ENCODE measurements at places on chromosomes 7 and 10. TPM values are rescaled to one million over a fixed set of nuclear protein-coding genes. Genes with fewer than 3 reads are reported as not detected.

Gene CLCN1
- total RNA-seq = not detected

Gene CCDC7
- total RNA-seq = 19.7 TPM

Gene CHPF2
- total RNA-seq = 33.2 TPM

Gene HPSE2
- not detected for total RNA-seq

Gene MNX1
- total RNA-seq = 0.22 TPM

Gene MINDY4
- total RNA-seq = 1.5 TPM

DNA sequence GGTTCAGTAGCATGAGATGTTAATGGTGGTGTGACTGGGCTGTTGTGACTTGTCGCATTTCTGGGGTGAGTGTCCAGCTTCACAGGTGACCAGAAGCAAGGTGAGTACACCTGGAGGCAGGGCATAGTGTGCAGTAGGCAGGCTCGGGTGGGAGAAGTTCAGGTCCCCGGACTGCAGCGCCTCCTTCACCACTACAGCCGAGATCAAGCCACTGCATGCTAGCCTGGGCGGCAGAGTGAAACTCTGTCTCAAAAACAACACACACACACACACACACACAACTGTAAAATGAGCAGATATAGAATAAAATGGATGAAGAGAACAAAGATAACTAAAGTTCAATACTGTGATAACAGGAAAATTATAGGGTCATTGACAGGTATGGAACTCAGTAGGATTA is 11.1 kb upstream of the PARD3 start:
- H3K4me3 ChIP-seq = no peak overlapping the region
- no peak overlapping the region for H3K27ac ChIP-seq
- no peaks in the 10 kb centered on the region for H3K4me1 ChIP-seq
- no peaks in the 10 kb centered on the region for H3K36me3 ChIP-seq
- no peak for DNase-seq

- no peaks in the 10 kb centered on the region for H3K4me1 ChIP-seq
- H3K27me3 ChIP-seq = no peaks in the 10 kb centered on the region
- no peak for DNase-seq
Measured at GRCh38 chr10:100683004-100683403, 62.4 kb upstream of the PAX2 start.

GRCh38 chr7:113519472-113519871 is 399.3 kb downstream of the PPP1R3A start:
- H3K27ac ChIP-seq = no peak overlapping the region
- no peaks in the 10 kb centered on the region for H3K27me3 ChIP-seq
- no peaks in the 10 kb centered on the region for H3K36me3 ChIP-seq

DNA sequence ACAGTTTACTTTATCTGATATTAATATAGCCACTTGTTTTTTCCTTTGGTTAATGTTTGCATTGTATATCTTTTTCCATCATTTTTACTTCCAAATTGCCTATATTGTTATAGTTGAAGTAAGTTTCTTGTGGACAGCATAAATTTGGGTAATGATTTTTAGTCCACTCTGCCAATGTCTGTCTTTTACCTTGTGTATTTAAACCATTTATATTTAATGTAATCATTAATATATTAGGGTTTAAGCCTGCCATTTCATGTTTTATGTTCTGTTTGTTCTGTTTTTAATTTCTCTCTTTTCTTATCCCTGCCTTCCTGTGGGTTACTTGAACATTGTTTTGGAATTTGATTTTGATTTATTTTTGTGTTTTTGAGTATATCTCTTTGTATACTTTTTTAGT is 12.8 kb upstream of the NOD1 start:
- H3K36me3 ChIP-seq = peaks cover 6% of the 10 kb centered on the region
- no peaks in the 10 kb centered on the region for H3K27me3 ChIP-seq
- H3K27ac ChIP-seq = no peak overlapping the region
- no peak for DNase-seq
- H3K4me3 ChIP-seq = no peak overlapping the region

GRCh38 chr10:30000802-30001571 is 58.4 kb downstream of the JCAD start:
- no peak overlapping the region for H3K4me3 ChIP-seq
- H3K27me3 ChIP-seq = no peaks in the 10 kb centered on the region
- DNase-seq = peak; percentile 20
- H3K27ac ChIP-seq = no peak overlapping the region
- H3K36me3 ChIP-seq = no peaks in the 10 kb centered on the region

DNA sequence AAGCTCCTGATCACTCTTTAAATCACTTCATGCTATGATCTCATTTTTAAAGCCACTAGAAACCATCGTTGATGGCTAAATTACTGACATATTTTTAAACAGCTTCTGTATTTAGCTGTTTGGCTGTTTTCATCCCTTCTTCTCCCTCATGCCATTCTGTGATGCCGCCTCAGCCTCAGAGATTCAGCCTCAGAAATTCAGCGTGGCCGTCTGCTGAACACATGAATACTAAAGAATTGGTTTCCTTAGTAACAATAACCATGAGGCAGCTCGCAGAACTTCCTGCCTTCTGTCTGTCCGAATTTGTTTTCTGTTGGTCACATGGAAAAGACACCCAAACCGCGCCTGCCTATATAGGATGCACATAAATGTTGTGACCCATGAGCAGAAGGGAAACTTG is 31.0 kb upstream of the FZD1 start:
- no peaks in the 10 kb centered on the region for H3K27me3 ChIP-seq
- DNase-seq = no peak
- no peaks in the 10 kb centered on the region for H3K36me3 ChIP-seq
- no peak overlapping the region for H3K4me3 ChIP-seq

- H3K4me1 ChIP-seq = peaks cover 13% of the 10 kb centered on the region
- no peaks in the 10 kb centered on the region for H3K27me3 ChIP-seq
- H3K4me3 ChIP-seq = no peak overlapping the region
- H3K27ac ChIP-seq = peak overlapping the region; percentile 4
Measured at GRCh38 chr7:134084488-134085144, 42.5 kb upstream of the LRGUK start.

DNA sequence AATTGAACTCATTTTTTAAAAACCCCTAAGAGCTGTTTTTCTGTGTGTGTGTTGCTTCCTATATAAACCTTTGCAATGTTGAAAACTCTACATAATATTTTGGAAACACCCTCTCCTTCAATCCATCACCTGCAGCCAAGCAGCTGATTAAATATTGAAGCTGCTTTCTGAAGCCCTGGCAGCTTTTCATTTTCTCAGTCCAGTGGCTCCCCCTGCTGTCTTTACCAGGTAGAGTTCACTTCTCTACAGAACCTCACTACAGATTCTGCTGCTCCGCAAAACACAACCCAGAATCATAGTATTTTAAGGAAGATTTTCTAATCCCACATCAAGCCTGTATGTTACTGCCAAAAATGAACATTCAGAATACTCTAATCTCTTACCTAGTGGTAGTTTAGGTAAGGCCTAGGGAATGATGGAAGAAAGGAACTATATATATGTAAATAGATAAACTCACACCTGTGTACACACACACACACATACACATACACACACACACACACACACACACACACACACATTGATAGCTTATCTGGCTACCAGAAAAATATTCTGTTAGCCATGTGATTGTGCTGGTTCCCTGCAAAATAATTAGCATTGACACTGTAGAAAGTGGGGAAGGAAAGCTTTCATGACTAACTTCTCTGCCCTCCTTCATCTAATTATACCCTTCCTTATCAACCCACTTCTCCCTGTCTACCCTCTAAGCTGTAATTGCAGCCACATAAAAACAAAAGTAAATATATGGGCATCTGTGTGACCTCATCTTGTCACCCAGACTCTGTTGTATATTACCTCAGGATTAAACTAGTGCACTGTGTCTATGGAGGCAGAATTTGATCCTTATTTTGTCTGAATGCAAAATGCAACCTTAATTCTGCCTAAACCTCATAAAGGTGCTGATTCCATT is 229.5 kb upstream of the FZD1 start:
- no peaks in the 10 kb centered on the region for H3K27me3 ChIP-seq
- peak; percentile 91 for DNase-seq

GRCh38 chr7:99618726-99619125 is 2.0 kb downstream of the ZSCAN25 start:
- no peak overlapping the region for H3K4me3 ChIP-seq
- H3K27ac ChIP-seq = no peak overlapping the region
- peak; percentile 27 for DNase-seq
- H3K4me1 ChIP-seq = peaks cover 22% of the 10 kb centered on the region
- H3K36me3 ChIP-seq = peaks cover 14% of the 10 kb centered on the region

- DNase-seq = peak; percentile 41
- peaks cover 23% of the 10 kb centered on the region for H3K4me1 ChIP-seq
- no peaks in the 10 kb centered on the region for H3K36me3 ChIP-seq
- no peak overlapping the region for H3K27ac ChIP-seq
- H3K27me3 ChIP-seq = no peaks in the 10 kb centered on the region
Measured at GRCh38 chr7:112206991-112207592, 597 bp downstream of the ZNF277 start.

GRCh38 chr10:4918236-4918635 is 45.0 kb upstream of the AKR1C1 start:
- no peak overlapping the region for H3K27ac ChIP-seq
- H3K4me3 ChIP-seq = no peak overlapping the region
- no peaks in the 10 kb centered on the region for H3K4me1 ChIP-seq
- no peaks in the 10 kb centered on the region for H3K27me3 ChIP-seq
- H3K36me3 ChIP-seq = no peaks in the 10 kb centered on the region
- no peak for DNase-seq

DNA sequence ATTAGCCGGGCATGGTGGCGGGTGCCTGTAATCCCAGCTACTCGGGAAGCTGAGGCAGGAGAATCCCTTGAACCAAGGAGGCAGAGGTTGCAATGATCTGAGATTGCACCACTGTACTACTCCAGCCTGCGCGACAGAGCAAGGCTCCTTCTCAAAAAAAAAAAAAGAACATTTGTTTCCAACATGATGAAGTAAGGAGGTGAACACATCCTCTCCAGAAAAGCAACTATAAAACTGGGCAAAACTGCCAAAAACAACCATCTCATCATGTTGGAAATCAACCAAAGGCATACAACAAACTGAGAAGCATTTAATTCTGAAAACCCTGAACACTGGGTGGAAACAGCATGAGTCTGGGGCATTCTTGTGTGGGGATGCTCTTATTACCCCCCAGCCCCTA is 14.3 kb downstream of the PRTFDC1 start:
- no peaks in the 10 kb centered on the region for H3K27me3 ChIP-seq
- no peaks in the 10 kb centered on the region for H3K36me3 ChIP-seq
- DNase-seq = no peak
- no peaks in the 10 kb centered on the region for H3K4me1 ChIP-seq
- no peak overlapping the region for H3K27ac ChIP-seq

- no peak overlapping the region for H3K27ac ChIP-seq
- no peaks in the 10 kb centered on the region for H3K4me1 ChIP-seq
- DNase-seq = no peak
- no peak overlapping the region for H3K4me3 ChIP-seq
Measured at GRCh38 chr10:61470740-61471139, 17.6 kb upstream of the TMEM26 start.

GRCh38 chr7:18939771-18940592 is 177.5 kb downstream of the TWIST1 start:
- H3K4me1 ChIP-seq = no peaks in the 10 kb centered on the region
- DNase-seq = no peak
- no peak overlapping the region for H3K27ac ChIP-seq
- H3K36me3 ChIP-seq = no peaks in the 10 kb centered on the region
- H3K4me3 ChIP-seq = no peak overlapping the region

GRCh38 chr10:110873951-110874350 is 2.2 kb downstream of the PDCD4 start:
- DNase-seq = no peak
- no peaks in the 10 kb centered on the region for H3K27me3 ChIP-seq
- peaks cover 9% of the 10 kb centered on the region for H3K36me3 ChIP-seq
- H3K27ac ChIP-seq = peak overlapping the region; percentile 86
- H3K4me3 ChIP-seq = peak overlapping the region; percentile 67

- no peaks in the 10 kb centered on the region for H3K36me3 ChIP-seq
- no peaks in the 10 kb centered on the region for H3K27me3 ChIP-seq
- no peaks in the 10 kb centered on the region for H3K4me1 ChIP-seq
- H3K27ac ChIP-seq = no peak overlapping the region
Measured at GRCh38 chr7:37988721-37989650, 68.5 kb downstream of the EPDR1 start.

GRCh38 chr7:149171892-149172533 is 23.3 kb upstream of the ZNF282 start:
- no peaks in the 10 kb centered on the region for H3K27me3 ChIP-seq
- H3K4me1 ChIP-seq = no peaks in the 10 kb centered on the region
- no peak for DNase-seq
- no peak overlapping the region for H3K4me3 ChIP-seq

DNA sequence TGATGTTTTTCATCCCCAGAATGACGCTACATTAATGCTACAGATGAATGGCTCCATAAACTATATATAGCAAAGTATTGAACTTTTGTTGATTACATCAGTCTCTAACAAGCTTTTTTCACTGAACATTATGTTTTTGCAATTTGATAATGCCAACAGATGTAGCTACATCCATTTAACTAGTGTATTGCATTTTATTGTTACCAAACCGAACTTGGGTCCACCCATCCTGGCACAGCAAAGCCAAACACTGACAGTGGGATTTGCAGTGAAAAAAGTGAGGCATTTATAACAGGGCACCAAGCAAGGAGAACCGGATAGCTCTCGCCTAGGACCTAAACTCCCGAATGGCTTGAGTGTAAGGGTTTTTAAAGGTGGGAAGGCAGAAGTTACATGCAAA is 182.8 kb upstream of the TNS3 start:
- no peaks in the 10 kb centered on the region for H3K27me3 ChIP-seq
- no peaks in the 10 kb centered on the region for H3K4me1 ChIP-seq
- no peaks in the 10 kb centered on the region for H3K36me3 ChIP-seq
- H3K4me3 ChIP-seq = no peak overlapping the region
- DNase-seq = no peak

- H3K4me1 ChIP-seq = no peaks in the 10 kb centered on the region
- no peaks in the 10 kb centered on the region for H3K27me3 ChIP-seq
- H3K27ac ChIP-seq = no peak overlapping the region
- no peak for DNase-seq
- H3K4me3 ChIP-seq = no peak overlapping the region
- H3K36me3 ChIP-seq = no peaks in the 10 kb centered on the region
Measured at GRCh38 chr7:121030308-121030707, 41.8 kb downstream of the CPED1 start.

- no peak for DNase-seq
- no peaks in the 10 kb centered on the region for H3K27me3 ChIP-seq
- no peak overlapping the region for H3K27ac ChIP-seq
- no peak overlapping the region for H3K4me3 ChIP-seq
- H3K36me3 ChIP-seq = no peaks in the 10 kb centered on the region
Measured at GRCh38 chr10:91185239-91185875, 35.1 kb upstream of the PCGF5 start.

DNA sequence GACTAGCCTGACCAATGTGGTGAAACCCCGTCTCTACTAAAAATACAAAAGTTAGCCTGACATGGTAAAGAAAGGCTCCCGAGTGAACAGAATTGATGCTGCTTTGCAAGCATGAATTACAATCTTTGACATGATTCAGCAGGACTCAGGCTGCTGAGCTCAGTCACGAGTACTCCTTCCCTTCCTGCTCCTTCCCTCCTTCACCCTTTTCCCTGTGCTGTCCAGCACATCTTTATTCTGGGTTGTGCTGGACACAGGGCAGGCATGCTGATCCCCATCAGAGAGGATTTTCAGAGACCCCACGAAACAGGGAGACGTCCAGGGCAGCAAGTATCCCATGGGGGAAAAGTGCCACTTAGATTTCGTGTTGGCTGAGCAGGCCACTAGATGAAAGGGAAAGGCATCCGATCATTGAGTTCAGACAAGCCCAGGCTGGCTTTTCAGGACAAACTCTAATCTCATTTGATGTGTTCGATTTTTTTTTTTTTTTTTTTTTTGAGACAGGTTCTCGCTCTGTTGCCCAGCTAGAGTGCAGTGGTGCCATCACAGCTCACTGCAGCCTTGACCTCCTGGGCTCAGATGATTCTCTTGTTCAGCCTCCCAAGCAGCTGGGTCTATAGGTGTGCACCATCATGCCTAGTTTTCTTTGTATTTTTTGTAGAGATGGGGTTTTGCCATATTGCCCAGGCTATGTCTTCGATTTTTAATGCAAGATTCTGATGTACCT is 36.5 kb downstream of the BAMBI start:
- DNase-seq = no peak
- H3K4me1 ChIP-seq = no peaks in the 10 kb centered on the region
- no peaks in the 10 kb centered on the region for H3K27me3 ChIP-seq
- H3K27ac ChIP-seq = no peak overlapping the region

All from Karpas-422 (cell line).